ENCODE measurements at places on chromosomes 2 and 18. TPM values are rescaled to one million over a fixed set of nuclear protein-coding genes. Genes with fewer than 3 reads are reported as not detected.

DNA sequence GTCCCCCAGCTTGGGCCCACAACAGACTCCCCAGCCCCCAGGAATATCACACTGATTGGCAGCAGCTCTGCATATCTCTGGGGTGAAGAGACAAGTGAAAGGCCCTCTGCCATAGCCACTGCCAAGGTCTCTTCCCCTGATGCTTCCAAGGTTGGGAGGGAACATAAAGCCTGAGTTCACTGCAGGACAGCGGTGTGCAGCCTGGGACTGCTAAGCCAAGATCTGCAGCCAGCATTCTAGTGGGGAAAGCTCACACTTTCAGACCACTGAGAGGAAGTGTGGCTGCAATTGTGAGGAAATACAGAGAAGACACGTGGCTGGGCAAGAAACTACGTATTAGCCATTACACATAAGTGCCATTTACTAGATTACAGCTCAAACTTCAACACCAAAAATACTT is 100.7 kb downstream of the MAIP1 start:
- H3K4me1 ChIP-seq = no peaks in the 10 kb centered on the region
- H3K36me3 ChIP-seq = no peaks in the 10 kb centered on the region
- DNase-seq = no peak
- H3K27ac ChIP-seq = no peak overlapping the region
- no peak overlapping the region for H3K4me3 ChIP-seq
- peaks cover 22% of the 10 kb centered on the region for H3K27me3 ChIP-seq

DNA sequence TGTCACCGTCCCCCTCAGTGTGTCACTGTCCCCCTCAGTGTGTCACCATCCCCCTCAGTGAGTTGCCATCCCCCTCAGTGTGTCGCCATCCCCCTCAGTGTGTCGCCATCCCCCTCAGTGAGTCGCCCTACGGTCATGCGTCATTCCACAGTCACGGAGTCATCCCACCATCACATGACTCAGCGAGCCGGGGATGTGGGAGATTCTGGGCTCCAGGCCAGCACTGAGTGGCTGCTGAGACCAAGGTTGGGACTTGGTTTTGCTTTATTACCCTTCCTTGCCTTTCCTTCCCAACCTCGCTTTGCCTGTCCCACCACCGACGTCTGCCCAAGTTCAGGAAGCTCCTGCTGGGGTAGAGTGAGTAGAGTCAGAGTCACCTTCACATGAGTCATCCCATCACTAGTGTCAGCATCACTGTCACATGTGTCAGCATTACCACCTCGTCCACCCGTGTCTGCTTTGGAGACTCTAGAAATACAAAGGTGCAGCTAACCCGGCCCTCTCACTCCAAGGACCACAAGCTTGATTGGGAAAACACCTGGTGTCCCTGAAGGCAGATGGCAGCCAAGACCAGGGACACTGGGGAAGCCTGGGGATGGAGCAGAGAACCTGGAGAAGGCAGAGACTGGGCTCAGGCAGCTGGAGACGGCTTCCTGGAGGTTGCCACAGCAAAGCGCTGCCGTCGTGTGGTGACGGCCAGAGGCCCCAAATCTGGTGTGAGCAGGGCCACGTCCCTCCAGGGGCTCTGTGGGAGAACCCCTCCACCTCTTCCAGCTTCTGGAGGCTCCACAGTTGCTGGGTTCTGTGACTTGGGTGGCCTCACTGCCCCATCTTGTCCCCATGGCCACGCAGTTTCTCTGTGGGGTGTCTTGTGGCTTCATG is 485.2 kb upstream of the SALL3 start:
- no peaks in the 10 kb centered on the region for H3K27me3 ChIP-seq

- no peak overlapping the region for H3K4me3 ChIP-seq
- H3K36me3 ChIP-seq = no peaks in the 10 kb centered on the region
- no peak for DNase-seq
- no peaks in the 10 kb centered on the region for H3K4me1 ChIP-seq
- no peaks in the 10 kb centered on the region for H3K27me3 ChIP-seq
Measured at GRCh38 chr2:158099716-158100115, 2.0 kb upstream of the UPP2 start.

DNA sequence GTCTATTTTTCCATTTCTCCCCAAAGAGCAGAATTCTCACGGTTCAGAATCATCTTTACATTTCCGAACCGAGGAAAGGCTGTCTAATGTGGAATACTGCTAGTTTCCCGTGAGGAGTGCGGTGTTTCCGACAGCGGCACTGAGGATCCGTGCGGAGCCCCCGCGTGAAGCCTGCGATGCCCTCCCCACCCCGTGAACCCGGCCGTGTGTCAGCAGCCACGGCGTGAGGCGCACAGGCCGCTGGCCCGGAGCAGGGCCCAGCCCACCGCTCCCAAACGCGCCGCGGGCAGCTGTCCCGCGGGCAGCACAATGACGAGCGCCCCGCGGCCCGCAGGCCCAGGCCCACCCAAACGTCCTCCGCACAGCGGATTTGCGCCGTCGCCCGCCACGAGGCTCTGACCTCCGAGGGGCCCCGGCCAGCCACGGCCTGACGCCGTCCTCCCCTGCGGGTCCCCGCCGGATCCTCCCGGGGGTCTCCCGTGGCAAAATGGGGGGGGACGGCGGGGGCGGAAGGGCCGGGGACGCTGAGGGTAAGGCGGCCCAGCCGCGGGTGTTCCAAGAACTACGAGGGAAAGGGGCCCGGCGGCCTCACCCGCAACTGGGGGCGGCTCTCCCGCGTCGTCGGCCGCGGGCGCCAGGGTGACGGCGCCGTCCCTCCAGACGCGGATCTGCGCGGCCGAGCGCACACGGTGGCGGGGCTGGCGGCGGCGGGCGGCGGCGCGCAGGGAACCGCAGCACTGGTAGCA is 796 bp downstream of the SPIRE1 start:
- peaks cover 31% of the 10 kb centered on the region for H3K27me3 ChIP-seq
- H3K27ac ChIP-seq = peak overlapping the region; percentile 29
- H3K4me3 ChIP-seq = peak overlapping the region; percentile 68
- H3K4me1 ChIP-seq = peaks cover 19% of the 10 kb centered on the region
- DNase-seq = peak; percentile 31
- H3K36me3 ChIP-seq = no peaks in the 10 kb centered on the region

DNA sequence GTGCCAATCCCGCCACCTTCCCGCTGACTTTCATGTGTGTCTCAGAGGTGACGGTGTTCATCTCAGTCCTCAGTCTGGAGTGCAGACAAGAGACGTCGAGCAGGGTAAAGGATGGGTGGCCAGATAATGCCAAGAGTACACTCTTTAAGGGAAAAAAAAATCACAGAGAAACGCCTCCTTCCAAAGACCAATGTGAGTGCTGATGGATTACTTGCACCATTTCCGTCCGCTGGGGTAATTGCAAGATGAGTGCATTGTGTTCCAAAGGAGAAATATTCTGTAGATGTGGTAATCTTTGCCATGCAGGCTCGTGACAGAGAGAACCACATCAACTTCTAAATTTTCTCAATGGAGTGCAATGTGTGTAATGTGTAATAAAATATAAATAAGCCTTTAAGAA is 81.0 kb downstream of the KLHL29 start:
- H3K36me3 ChIP-seq = no peaks in the 10 kb centered on the region
- H3K4me1 ChIP-seq = no peaks in the 10 kb centered on the region
- no peak for DNase-seq
- H3K4me3 ChIP-seq = no peak overlapping the region
- H3K27ac ChIP-seq = no peak overlapping the region
- H3K27me3 ChIP-seq = peaks cover 30% of the 10 kb centered on the region

DNA sequence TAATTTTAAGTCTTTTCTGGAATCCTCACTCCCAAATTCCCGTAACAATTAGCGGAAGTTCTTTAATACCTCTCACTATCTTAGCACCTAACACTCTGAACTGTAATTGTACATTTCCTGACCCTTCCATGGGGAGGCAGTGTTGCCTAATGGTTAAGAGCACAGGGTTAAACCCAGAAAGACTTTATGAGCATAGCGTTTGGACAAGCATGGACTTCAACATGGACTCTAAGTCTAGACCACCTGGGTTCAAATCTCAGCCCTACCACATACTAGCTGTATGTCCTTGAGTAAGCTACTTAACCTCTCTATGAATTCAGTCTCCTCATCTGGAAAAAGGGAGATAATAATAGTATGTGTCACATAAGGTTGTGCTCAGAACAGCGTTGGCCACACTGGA is 13.0 kb downstream of the ANTXR1 start:
- no peaks in the 10 kb centered on the region for H3K36me3 ChIP-seq
- no peak overlapping the region for H3K27ac ChIP-seq
- peak; percentile 58 for DNase-seq
- peaks cover 19% of the 10 kb centered on the region for H3K27me3 ChIP-seq
- no peak overlapping the region for H3K4me3 ChIP-seq

DNA sequence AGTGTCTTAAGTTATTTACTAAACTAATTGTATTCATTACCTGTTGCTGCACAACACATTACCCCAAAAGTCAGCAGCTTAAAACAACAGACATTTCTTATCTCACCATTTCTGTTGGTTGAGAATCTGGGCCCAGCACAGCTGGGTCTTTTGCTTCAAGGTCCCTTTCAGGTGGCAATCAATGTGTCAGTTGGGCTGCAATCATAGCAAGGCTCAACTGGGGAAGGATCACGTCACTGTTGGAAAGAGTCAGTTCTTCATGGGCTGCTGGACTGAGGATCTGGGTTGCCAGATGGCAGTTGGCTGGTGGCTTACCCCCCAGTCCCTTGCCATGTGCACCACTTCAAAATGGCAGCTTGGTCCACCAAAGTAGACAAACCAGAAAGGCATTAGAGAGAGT is 261.2 kb downstream of the SUCLG1 start:
- H3K36me3 ChIP-seq = no peaks in the 10 kb centered on the region
- H3K4me1 ChIP-seq = no peaks in the 10 kb centered on the region
- no peak overlapping the region for H3K4me3 ChIP-seq
- DNase-seq = no peak
- no peak overlapping the region for H3K27ac ChIP-seq

- H3K36me3 ChIP-seq = peaks cover 3% of the 10 kb centered on the region
- H3K27me3 ChIP-seq = no peaks in the 10 kb centered on the region
- DNase-seq = no peak
- no peak overlapping the region for H3K27ac ChIP-seq
- H3K4me3 ChIP-seq = no peak overlapping the region
Measured at GRCh38 chr2:39266139-39266805, 22.5 kb upstream of the CDKL4 start.

- no peaks in the 10 kb centered on the region for H3K36me3 ChIP-seq
- H3K4me1 ChIP-seq = peaks cover 4% of the 10 kb centered on the region
- DNase-seq = peak; percentile 23
- no peak overlapping the region for H3K27ac ChIP-seq
- H3K4me3 ChIP-seq = peak overlapping the region; percentile 33
Measured at GRCh38 chr18:80246445-80247392, 595 bp downstream of the PARD6G start.

The TAF4B gene
- 14.7 TPM for total RNA-seq

The COL4A4 gene
- not detected for total RNA-seq

The NLRC4 gene
- total RNA-seq = not detected

The LYPD1 gene
- total RNA-seq = not detected

The CUL3 gene
- total RNA-seq = 76.7 TPM

The FKBP1B gene
- 1.7 TPM for total RNA-seq

The PSMA8 gene
- 1.3 TPM for total RNA-seq

The MC2R gene
- not detected for total RNA-seq

The DSC3 gene
- total RNA-seq = 0.04 TPM
